ENCODE measurements at places on chromosomes 3 and 15. TPM values are rescaled to one million over a fixed set of nuclear protein-coding genes. Genes with fewer than 3 reads are reported as not detected.

DNA sequence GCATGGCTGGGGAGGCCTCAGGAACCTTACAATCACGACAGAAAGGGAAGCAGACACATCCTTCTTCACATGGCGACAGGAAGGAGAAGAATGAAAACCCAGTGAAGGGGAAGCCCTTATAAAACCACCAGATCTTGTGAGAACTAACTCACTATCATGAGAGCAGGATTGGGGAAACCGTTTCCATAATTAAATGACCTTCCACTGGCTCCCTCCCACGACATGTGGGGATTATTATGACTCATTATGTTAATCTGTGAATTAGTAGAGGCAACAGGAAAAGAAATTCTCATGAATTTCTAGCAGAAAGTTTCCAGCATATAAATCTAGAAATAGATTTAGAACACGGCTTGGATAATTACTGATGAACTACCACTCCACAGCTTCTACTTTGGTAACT lies 937.3 kb downstream of the ROBO1 start:
- peak; percentile 17 for DNase-seq

DNA sequence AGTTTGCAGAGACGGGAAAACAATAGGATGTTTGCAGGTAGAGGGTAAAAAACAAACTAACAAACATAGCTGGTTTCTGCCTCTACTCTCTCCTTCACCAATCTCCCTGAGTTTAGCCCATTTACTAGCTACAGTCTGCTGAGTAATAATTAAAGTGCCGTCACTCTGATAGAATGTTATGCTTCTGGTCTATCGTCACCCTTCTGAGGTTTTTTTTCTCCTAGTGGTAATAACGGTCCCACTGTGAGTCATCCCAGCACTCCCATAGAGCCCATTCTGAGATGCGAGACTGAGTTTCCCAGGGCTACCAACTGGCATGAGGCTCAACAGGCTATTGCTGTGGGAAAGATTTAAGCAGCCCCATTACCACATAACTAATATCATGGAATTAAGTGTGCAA lies 56.4 kb downstream of the PLAAT1 start:
- DNase-seq = peak; percentile 7

GRCh38 chr3:52159503-52159902 lies 5.3 kb upstream of the POC1A start:
- no peak for DNase-seq

DNA sequence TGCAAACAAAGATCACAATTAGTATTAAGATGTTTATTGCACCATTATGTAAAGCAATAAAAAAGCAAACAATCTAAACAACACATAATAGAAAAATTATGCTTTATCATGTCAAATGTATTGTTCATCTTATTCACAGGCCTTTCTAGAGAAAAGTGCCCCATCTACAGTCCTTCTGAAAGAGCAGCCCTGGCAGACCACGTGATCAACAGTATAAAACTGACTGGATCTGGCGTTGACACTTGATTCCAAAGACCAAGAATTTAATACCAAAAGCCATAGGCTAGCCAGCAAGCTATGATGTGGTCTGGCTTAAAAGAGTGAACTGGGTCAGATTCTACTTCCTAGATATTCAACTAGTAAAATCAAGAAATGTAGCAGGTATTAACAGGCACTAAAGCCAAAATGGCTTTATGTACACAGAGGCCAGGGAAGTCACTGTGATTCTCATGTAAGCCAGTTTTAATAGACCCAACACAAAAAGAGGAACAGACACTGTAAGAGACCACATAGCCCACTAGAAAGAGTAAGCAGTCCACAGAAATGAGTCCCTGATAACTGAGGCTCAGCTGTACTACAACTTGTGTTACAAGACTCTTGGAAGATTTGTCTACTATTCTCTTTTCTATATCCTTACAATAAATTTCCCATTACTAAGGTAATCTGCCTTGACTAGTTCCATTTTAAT lies 32.5 kb downstream of the DMXL2 start:
- DNase-seq = no peak

DNA sequence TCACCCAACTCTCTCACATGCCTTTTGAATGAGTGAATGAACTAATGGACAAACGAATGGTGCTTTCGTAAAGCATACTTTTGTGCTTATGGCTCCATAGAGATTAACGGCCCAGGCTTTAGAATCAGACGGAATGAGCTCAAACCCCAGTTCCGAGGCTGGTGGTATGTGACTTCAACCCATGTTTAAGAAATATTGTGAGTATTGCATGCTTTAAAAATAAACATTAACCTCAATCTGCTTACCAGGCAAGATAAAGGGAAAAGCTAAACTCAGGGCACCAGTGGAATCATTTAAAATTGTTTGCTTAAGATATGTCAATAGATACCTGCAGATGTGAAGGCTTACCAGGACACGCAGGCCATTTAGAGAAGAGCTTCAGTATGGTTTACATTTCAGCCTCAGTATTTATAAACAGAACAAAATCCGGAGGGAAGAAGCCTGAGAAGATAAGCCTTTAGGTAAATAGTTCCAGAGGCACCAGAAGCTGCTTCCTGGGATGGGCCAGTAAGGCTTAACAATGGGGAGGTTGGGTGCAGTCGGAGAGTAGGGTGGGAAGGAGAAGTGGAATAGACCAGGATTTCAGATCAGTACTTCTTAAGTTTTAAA lies 186.4 kb downstream of the ADAMTS9 start:
- no peak for DNase-seq

- no peak for DNase-seq
These were observed 92.2 kb downstream of the LINGO1 start for GRCh38 chr15:77540312-77541060.

Gene TMEM158
- total RNA-seq = 24.4 TPM

Gene SLC9A9
- 3.8 TPM for total RNA-seq

DNA sequence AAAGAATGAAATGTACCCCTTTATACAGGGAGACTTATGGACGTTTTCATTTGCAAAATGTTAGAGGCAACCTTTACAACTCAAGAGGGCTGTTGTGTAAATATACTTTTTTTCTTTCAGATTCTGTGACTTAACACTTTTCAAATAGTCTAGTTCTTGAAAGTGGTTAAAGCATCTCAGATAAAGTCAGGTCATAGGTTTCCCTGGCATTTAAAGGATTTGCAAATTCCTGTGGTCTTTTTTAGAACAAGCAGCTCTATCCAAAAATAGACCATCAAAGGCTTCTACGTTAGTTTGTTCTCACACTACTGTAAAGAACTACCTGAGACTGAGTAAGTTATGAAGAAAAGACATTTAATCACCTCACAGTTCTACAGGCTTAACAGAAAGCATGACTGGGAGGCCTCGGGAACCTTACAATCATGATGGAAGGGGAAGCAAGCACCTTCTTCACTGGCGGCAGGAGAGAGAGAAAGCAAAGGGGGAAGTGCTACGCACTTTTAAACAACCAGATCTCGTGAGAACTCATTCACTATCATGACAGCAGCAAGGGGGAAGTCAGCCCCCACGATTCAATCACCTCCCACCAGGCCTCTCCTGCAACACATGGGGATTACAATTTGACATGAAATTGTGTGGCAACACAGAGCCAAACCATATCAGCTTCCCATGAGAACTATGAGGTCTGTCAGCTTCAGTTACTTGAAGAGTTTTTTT lies 23.3 kb upstream of the GABRR3 start:
- no peak for DNase-seq

DNA sequence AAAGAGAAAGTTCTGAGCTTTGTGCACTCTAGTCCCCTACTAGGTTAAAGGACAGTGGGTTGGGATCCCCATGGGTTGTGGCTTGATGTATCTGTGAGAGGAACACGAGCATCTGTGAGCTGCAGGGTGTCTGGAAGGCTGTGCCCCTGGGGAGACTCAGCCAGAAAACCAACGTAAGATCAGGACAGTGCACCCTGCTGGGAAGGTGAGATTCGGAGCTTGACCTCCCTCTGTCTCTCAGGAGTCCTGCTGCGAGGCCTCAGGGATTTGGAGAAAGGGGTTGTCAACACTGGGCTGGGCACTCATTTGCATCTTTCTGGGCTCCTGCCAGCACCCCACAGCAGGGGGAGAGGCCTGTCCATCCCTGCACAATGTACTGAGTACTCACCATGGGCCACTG lies 15.2 kb downstream of the ANKRD63 start:
- no peak for DNase-seq

- no peak for DNase-seq
These were observed 524.4 kb downstream of the NSUN3 start for GRCh38 chr3:94587291-94587690.

DNA sequence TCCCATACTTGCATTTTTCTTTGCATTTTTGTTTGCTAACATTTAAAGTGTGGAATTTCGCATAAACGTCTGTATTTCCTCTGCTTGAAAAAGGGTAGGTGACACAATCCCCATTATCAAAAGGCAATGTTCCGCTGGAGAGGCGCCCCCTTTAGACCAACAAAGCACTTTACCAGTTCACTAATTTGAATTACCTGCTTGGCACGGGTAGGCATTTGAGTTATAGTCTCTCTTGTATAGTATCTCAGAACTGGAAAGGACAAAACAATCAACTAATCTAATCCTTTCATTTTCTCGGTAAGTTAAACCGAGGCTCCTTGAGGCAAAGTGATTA lies 775 bp upstream of the CCDC39 start:
- peak; percentile 52 for DNase-seq

All from GM23248 (cell line).